ENCODE measurements at places on chromosomes 11 and 22.

- no peak for DNase-seq
Observed at GRCh38 chr11:122138744-122139594, 23.0 kb upstream of the BLID start.

DNA sequence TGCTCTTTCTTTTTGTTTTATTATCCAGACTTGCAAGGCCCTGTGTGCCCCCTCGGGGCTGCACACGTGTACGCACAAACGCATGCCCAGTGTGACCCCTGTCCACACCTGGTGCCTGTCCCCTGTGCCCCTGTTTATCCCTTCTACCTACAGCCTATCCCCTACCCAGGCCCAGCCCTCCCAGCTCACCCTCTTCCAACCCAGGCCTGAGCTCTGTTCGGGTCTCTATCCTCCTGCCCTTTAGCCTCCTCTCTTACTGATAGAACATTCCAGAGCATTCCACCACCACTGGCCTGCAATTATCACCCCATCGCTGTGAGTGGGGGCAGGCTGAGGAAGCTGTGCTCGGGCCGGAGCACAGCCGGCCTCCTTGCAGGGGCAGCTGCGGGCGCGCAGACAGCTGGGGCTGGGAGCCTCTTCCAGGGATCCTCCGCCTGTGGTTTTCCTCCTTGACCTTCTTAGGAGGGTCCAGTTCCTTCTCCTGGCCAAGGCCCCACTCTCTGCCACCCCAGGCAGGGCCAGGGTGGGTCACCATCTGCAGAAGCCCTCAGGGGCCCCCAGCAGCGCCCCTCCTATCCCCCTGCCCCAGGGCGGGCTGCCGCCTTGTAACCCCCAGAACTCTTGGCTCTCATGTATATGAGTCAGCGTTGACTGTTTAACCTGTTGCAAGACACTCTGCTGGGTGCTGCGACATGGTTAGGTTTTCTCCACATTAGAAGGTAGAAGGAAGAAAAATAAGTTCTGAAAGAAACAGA lies 41.8 kb upstream of the KCNQ1OT1 start:
- no peak for DNase-seq

- DNase-seq = no peak
Observed at GRCh38 chr11:84806354-84806753, 820.8 kb downstream of the DLG2 start.

DNA sequence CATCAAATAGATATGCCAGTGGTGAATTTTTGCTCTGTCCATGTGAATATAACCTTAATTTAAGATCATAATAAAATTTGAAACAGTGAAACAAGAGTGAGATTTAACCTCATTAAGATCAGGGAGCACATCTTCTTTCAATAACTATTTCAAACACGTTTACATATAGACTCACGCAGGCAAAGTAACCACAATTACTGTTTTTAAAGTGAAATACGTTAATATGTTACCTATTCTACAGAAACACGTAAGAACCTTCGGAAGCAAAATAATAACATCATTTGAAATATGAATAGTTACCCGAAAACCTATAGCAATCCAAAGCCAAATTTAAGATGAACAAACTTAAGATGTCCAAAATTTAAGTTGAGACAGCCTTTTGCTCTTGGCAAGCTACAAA lies 136.2 kb upstream of the ZC3H12C start:
- DNase-seq = no peak

DNA sequence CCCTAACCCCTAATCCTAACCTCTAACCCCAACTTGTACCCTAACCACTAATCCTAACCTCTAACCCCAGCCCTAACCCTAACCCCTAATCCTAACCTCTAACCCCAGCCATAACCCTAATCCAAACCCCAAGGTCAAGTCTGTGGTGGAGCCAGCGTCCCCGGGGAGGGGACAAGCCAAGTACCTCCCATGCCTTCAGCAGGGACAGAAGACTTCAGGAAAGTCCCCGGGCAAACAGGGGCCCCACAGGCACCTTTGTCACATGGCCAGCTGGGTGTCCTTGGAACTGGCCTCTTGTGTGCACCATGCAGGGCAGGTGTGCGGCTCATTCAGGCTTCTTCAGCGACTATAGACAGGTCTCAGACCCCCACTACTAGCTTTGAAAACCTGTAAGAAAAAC lies 555.8 kb downstream of the BRD1 start:
- DNase-seq = no peak

GRCh38 chr11:64020976-64021756 lies 14.6 kb upstream of the FLRT1 start:
- no peak for DNase-seq

GRCh38 chr11:19316434-19316833 lies 75.7 kb upstream of the E2F8 start:
- no peak for DNase-seq

DNA sequence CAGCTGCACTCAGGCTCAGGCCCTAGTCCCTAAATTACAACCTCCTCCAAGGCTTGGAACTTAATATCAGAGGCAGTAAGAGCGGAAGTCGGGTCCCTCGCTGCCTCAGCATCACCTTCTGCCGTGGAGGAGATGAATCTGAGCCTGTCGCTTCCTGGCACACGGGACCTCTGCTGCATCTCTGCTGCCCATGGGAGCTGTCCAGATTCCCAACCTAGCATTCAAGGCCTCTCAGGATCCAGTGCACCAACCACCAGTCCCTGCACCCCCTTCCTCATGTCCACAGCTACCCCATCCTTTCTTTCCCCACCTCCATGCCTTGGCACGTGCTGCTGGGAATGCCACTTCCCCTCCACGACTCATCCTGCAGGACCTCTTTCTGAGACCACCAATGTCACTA lies 2.5 kb upstream of the PTGDR2 start:
- DNase-seq = no peak

DNA sequence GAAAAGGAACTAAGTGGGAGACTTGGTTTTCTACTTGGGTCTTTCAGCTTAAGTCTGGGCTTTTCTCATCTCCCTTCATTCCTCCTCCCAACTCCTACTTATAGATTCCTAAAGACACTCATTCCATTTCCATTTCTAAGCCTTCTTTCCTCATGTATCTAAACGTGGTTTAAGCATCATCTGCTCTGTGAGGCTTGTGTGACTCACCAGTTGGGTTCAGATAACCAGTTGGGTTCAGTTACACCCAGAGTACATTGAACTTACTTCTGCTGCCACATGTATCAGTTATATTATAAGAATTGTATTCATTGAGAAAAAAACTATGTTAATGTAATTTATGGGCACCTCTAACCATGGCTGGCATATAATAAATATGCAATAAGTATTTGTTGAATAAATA lies 831.2 kb upstream of the CCDC90B start:
- DNase-seq = no peak

GRCh38 chr11:94669023-94669422 lies 99.1 kb upstream of the AMOTL1 start:
- no peak for DNase-seq

DNA sequence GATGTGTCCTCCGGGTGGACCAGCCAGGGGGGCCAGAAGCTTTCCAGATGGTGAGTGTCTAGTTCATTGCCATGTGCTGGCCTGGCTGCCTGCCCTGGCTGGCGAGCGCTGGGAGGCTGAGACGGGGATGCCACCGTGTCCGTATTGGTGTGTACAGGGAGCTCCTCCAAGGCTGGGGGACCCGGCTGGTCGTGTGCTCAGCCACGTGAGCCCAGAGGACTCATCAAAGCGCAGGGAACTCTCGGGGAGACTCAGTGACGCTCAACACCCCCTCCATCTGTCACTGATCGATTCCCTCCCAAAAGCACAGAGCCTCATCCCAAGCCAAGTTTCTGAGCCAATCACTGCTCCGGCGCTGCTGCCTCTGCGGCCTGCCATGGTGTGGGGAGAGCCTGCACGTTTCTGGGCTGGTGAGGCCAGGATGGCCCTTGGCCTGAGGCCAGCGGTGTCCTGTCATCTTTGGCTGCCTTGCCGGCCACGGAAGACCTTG lies 423.7 kb downstream of the SHANK2 start:
- DNase-seq = no peak

- no peak for DNase-seq
Observed at GRCh38 chr11:75583718-75584658, 21.9 kb downstream of the SERPINH1 start.

Measured in CD4-positive, alpha-beta T cell treated with Interleukin-15 for 1 hour (primary cell).